ENCODE measurements at places on chromosomes 2 and 18.

GRCh38 chr2:109230941-109231420 is 102.0 kb downstream of the SH3RF3 start:
- no peak for DNase-seq

DNA sequence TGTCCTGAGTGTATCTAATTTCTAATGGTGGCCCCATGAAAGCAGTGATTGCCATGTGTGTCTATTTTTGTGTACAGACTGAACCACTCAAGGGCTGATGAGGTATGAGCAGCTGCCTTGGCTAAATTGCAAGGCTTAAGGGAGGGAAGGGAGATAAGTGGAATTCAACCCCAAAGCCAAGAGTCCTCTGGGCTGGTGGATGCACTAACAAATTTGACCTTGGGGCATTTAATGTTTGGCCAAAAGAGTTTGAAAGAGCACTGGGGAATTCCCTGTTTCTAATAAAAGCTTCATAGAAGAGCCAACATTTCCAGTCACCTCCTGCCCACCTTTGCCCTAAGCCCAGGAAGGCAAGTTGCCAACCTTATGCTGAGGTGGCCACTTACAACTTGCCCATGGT is 172.1 kb downstream of the SETBP1 start:
- peak; percentile 12 for DNase-seq

- no peak for DNase-seq
Measured at GRCh38 chr2:5700551-5700950, 8.4 kb downstream of the SOX11 start.

DNA sequence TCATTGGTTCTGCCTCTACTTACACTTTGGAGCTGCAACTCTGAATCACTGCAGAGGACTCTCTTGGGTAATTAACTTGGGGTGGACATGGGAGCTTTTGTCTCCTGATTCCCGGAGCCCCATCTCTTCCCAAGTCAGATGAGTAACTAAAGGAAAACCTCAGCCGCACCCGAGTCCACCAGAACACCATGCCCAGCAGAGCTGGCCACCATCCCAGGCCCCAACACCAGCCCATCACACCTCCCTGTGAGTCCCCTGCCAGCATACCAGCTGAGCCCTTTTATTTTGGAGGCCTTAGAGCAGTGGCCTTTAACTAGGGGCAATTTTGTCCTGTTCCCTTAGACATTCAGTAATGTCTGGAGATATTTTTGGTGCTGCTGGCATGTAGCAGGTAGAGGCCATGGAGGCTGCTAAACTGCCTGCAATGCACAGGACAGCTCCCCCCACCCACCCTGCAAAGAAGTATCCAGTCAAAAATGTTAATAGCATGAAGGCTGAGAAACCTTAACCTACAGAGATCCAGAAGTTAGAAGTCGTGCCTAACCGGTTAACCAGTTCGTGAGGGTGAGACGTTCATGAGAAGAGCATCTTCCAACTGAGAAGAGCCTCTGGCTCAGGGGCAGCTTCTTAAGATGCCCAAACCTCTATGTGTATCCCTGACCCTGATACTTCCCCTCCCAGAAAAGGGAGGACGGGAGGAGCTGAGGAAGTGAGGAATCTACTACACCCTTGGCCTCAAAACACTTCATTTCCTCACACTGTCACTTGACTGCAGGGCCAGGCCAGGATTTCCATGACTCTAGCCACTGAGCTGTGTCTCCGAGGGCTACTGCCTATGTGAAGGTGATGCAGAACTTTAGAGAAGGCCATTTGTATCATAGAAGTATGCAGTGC is 139.9 kb upstream of the EPAS1 start:
- DNase-seq = no peak

All from NCI-H2081 treated with DMSO at 0.1 percent for 48 hours (cell line).